NCI-H2171 (cell line): ENCODE measurements at places on chromosomes 4 and X.

DNA sequence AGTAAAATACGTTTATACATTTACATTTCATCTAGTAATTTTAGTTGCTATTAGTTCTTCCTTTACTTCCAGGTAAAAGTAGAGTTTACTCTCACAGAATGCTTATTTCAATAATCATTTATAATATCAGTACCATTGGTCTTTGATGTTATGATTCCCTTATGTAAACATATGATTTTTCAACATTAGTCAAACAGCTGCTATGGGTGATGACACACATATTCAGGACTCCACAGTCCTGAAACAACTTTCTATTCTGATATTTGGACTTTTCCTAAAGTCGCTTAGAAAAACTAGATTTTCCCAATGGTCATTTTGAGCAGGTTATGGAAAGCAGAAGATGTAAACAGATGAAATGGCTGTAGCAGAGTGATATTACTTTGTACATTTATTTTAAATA lies 369.8 kb downstream of the UNC5C start:
- no peak for DNase-seq

DNA sequence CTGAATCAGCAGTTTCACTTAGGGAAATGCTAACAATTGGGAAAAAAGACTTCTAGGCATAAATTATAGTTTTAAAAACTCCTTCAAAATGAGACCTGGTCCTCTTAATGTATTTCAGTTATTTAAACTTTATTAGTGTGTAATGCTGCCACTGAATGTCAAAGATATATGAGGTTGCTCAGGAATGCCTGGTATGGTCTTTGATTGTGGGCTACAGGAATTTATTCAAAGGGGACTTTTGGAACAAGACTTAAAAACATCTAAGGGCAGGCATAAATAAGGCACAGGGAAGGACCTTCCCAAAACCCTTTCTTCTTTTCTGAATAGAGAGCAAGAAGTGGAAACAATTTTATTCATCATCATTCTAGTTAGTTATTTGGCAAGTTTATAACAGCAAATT lies 439.1 kb downstream of the TLL1 start:
- no peak for DNase-seq

- DNase-seq = no peak
These were observed 73.8 kb downstream of the MTMR1 start for GRCh38 chrX:150767045-150767395.

- DNase-seq = no peak
These were observed 10.4 kb downstream of the CCSER1 start for GRCh38 chr4:90137555-90137954.

DNA sequence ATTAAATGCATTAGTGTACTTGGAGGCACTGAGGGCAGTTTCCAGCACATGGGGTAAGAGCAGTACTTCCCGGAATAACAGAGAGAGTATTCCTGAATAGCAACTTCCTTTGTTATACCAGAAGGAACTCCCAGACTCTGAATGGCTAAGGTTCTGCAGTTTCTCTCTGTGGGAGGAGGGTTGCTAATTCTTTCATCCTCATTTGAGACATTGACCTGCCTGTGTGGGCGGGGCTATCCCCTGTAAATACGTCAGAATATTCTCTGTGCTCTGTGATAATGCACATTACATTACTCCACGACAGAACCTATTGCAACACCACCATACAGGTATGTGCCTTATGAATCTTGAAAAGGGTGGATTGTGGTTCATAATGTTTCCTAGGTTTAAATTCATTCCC lies 52.7 kb downstream of the SPINK2 start:
- no peak for DNase-seq
